ENCODE measurements at places on chromosomes 16 and 17. TPM values are rescaled to one million over a fixed set of nuclear protein-coding genes. Genes with fewer than 3 reads are reported as not detected.

- no peak for DNase-seq
Observed at GRCh38 chr16:3138342-3138741, 3.5 kb downstream of the ZNF213 start.

DNA sequence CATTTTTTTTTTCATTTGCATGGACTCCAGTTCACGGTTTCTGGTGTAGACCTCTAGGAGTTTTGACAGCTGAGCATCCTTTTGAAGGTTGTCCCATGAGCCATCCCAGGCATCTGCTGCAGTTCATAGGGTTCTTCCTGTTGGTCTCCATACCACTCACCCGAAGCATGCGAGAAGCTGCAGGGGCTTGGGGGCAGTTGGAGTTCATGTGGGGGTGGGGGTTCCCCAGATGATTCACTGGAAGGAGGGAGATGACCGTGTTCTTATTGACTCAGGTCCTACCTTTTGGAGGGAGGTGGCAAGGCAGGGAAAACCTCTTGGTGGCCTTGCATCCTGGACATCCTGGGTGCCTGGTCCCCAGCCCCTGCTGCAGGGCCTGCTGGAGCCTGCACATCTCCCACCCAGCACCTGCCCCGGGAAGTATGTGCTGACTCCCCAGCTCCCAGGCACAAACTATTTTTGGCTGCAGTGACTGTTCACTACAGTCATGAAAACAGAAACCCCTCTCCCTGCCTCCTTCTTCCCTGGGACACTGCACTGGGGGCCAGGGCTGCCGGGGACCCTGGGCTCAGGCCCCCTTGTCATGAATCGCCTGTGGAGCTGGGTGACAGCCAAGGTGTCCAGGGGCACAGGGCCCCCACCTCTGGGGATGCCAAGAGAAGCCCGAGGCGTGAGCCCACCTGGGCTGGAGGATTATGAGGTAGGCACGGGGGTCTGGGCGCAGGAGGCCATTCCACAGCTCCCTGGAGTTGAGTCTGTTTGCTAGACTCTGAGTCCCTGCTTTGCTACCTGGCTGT, 64.9 kb upstream of the LGALS9 start:
- DNase-seq = no peak

- no peak for DNase-seq
Observed at GRCh38 chr17:45172541-45173286, 11.0 kb downstream of the HEXIM2 start.

DNA sequence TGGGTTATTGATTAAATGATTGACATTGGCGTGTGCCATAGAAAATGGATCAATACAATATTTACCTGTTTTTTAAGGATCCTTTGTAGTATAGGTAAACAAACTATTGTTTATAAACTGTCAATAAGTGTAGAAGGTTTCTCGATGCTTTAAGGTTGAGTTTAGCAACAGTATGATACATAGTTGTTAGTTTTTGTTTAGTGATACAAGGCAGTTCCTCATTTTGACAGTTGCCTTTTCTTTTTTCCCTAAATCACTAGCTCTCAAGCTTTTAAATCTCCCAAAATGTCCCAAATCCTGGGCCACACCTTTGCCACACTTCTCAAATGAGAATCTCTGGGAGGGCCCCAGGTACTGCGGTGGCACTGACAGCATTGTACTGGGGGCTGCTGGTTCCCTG, 57.3 kb downstream of the EPN2 start:
- DNase-seq = no peak

- no peak for DNase-seq
Observed at GRCh38 chr16:19666477-19666876, 51.5 kb downstream of the KNOP1 start.

GRCh38 chr17:49093131-49093530, 39.4 kb upstream of the B4GALNT2 start:
- no peak for DNase-seq

SLC6A2 gene
- 21.2 TPM for total RNA-seq

GRCh38 chr17:72488555-72489271, 367.9 kb downstream of the SOX9 start:
- no peak for DNase-seq

DNA sequence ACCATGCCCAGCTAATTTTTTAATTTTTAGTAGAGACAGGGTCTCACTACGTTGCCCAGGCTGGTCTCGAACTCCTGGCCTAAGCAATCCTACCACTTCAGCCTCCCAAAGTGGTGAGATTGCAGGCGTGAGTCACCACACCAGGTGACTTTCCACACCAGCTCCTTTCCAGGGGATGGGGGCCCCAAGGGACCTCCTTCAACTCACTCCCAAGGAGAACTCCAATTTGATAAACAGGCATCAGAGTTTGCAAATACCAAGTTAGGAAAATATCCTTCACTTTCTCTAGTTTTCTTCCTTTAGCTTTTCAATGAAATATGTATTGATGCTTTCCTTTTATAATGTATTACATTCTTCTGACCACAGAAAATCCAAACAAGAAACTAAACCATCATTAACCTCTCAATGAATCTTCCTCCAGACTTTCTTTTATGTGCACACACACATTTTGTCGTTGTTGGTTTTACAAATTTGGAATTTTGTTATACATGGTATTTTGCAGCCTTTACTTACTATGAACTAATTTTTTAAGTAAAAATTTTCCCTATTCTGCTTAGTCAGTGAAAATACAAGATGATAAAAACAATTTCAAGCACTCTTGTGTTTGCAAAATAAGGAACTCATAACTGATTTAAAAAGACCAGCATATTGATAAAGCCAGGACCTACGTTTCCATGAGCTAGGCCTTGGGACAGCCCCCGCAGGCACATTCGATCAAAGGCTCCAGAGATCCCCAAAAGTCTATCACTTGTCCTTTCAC, 32.0 kb downstream of the GAS7 start:
- no peak for DNase-seq

GRCh38 chr17:49989518-49989880, 5.5 kb downstream of the DLX3 start:
- no peak for DNase-seq

CRYM gene
- total RNA-seq = 13.2 TPM

DNA sequence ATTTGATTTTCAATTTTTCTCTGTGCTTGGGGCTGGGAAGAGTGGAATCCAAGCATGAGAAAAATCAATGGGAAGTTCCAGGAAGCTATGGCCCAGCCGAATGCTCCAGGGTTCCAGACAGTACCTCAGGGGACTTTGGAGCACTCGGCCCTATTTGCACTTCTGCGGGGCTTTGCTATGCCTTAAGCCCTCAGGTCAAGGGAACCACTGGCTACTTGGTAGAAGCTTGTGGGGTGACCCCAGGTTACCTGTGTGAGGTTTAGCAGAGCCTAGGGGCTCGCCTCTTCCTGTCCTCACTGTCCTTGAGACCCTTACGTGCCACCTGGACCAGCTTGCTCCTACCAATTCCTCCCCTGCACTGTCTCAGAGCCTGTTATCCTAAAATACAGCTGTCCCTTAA, 121.3 kb downstream of the MGAT5B start:
- DNase-seq = no peak

- no peak for DNase-seq
Observed at GRCh38 chr16:73526011-73526804, 478.3 kb upstream of the ZFHX3 start.

DNA sequence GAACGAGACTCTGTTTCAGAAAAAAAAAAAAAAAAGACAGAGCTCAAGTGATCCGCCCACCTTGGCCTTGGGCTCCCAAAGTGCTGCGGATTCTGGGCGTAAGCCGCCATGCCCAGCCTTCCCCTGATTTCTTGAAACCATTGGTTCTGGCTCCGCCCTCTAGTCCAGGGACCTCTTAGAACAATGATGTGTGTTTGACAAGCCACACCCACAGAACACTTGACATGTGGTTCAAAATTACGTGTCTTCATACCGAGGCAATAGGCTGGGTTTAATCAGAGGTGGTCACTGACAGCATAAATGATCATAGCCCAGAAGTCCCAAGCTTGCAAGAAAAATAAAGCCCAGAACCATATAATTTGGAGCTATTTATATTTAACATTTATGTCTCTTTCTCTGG, 23.0 kb downstream of the KNOP1 start:
- DNase-seq = no peak

DNA sequence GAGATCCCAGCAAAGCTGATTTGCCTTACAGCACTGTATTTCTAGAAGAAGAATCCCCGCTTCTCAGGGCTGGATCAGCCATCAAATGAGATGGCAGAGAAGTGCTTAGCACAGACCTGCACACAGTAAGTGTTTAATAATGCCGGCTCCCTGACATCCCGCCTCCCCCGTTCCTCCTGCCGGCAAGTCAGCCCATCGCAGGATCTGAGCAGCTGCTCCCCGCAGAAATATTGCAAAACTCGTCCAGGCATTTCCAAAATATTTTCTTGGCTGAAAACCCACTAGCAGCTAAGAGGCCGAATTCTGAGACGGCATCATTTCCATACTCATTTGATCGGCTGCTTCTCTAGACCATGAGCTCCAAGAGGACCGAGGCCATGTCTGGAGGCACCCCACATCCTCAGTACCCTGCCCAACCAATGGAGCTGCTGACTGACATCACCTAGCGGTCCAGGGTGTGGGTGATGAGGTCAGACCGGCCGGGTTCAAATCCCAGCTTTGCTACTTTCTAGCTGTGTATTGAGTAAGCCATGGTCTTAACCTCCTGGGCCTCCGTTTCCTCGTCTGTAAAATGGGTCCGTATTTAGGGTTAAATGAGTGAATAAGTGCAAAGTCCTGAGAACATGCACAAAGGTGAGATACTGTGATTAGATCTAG, 251.5 kb downstream of the KATNIP start:
- no peak for DNase-seq

DNA sequence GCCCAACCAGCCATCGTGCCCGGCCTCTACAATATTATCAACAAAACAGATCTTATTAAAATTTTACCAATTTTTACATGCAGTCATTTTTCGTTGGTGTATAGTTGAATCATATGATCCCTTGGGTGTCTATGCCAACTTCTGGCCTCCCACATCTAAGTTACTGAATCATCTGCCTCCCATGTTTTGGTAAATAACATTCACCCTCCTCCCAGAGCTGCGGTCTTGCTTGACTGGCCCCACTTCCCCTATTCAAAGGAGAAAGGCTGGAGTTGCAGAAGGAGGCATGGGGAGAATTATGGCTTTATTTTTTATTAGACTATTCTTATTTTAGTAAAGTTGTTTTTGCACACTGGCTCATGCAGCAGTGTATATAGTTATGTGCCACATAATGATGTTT, 18.5 kb upstream of the CCL23 start:
- DNase-seq = no peak

NUP93 gene
- 54.7 TPM for total RNA-seq

GNG13 gene
- total RNA-seq = not detected

DNA sequence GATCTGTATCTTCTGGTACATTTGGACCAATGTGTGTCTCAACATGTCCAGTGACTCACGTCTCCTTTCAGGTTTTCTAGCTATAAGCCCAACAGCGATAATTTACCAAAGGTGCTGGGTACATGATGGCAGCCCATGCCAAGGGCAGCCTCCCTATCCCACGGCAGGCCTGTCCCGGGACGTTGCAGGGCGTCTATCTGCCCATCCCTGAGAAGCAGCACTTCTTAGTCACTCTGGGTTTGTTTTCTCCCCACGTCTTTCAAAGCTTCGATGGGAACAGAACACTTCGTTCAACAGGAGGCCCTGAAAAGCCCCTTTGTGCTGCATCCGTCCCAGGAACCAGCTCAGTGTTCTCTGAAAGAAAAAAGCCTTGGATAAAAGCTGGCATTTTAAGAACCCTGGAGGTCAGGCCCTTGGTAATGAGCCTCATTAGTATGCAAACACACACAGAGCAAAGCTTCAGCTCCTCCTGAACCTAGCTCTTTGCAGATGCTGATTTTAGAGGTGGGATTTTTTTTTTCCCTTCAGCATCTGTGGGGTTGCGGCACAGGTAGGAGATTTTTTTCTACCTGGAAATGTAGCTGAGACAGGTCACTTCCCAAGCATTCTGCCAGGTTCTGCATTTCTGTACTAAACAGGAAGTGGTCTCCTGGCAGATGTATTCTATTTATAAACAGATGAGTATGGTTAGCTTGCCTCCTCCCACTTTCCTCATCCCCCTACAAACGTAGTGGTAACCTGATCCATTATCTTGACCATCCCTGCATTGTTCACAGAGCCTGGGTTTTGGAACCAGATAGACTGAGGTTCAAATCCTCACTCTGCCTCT, 17.5 kb upstream of the MT4 start:
- DNase-seq = no peak

GRCh38 chr16:24367186-24367710, 111.1 kb downstream of the CACNG3 start:
- DNase-seq = no peak

DNA sequence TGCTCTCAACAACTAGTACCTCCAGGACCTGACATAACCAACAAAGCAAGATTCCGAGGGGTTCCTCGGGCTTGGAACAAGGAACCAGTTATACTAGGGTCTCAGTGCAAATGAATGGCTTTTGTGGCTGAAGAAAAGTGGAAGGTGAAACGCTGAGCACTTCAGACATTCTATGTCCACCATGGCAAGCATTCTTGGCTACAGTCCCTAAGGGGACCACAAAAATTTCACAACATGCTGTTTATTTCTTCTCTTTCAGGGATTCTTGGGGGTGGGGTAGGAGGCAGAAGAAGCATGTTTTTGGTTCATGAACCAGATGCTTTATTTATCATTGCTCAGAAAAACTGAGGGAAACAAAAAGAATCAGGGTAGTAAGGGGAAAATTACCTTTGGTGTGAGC, 479.9 kb upstream of the CDH11 start:
- no peak for DNase-seq

DNA sequence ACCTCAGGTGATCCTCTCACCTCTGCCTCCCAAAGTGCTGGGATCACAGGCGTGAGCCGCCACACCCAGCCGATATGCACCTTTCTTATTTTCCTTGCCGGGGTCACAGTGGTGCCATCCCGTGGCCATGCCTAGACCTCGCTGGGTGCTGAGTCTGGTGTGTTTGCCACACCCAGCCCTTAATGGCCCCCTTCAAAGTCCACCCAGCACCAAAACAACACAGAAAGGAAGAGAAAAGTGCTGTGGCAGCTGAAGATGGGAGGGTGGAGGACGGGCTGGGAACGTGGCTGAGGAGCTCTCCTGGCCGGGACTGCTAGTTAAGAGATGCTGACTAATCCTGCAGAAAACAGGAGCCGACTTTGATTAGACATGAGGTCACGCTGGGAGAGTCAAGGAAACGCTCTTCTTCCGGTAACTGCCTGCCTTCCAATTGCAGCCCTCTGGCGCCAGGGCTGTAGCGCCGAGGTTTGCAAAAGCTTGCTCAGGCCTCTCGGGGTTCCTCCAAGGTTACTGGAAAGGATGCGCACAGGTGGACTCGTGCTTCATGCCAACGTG, 10.9 kb downstream of the SLC43A2 start:
- DNase-seq = no peak

DNA sequence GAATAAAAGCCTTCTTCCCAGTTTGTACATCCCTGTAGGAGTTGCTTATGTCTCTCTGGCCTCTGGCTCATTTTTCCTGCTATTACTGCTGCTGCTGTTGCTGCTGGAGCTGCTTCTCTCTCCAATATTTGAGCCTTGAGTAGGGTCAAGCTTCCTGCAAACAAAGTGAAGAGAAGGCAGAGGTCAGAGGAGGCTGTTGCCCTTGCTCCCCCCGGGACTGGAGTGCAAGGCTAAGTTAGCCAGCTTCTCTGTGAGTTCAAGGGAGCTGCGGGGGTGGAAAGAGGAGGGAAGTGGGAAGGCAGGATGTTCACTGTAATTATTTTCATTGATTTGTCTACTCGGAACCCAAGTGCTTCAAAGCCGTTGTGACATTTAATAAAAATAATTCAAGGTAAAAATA, 77.0 kb upstream of the TMEM132E start:
- peak; percentile 18 for DNase-seq

- no peak for DNase-seq
Observed at GRCh38 chr16:2905988-2906387, 5.7 kb upstream of the FLYWCH1 start.

CBX2 gene
- total RNA-seq = 2.2 TPM

GUCY2D gene
- total RNA-seq = not detected

GRCh38 chr16:9365370-9365728, 273.9 kb downstream of the HAPSTR1 start:
- DNase-seq = peak; percentile 84

GRCh38 chr17:4735876-4736651, 3.6 kb upstream of the ZMYND15 start:
- no peak for DNase-seq

Measured in suprapubic skin (tissue), 4 donors.